CD4-positive, CD25-positive, alpha-beta regulatory T cell (primary cell): ENCODE measurements at places on chromosomes 5 and 9.

- DNase-seq, result no peak
These were observed 40.1 kb upstream of the TARS1 start for GRCh38 chr5:33400675-33401074.

DNA sequence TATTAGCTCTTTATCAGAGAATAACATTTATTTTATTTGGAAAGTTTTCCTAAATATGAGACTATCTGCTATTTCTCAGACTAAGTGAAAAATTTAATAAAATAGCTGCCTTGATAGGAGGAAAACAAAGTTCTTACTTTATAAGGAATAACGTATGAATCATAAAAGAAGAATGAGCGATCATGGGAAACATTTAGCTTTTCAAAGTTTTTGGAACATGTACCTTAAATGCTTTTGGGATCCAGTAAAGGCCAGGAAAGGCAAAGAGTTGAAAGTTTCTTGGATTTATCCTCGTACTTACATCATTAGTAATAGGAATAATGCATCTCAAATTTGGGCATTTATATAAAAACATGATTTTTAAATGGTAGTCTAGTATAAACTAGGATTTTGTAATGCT, 19.4 kb downstream of the OGN start:
- no peak for DNase-seq

DNA sequence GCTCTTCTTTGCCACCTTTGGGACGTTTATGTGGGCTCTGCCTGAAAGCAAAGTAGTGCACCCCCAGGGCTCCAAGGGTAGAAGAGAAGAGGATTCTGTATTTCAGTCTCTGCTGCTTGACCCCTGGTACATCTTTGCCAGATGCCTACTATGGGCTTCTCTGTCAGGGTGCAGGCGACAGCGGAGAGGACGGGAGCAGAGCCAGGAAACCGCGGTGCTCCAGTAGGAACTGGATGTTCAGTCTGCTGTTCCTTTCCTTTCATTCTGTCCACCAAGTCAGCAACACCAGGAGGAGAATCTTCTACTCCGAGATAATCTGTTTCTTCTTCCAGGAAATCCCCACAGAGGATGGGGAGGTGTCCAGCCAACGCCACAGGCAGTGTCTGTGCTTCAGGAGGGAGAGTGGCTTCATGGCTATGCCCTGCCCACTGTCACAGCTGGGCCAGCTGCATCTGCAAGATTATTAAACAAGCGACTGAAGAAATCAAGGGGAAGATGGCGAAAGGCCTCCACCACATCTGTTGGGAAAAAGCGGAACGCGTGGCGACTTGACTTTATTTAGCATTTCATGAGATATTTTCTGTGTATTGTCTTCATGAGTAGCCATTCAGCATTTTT, 398.3 kb downstream of the IRX1 start:
- DNase-seq, result no peak

DNA sequence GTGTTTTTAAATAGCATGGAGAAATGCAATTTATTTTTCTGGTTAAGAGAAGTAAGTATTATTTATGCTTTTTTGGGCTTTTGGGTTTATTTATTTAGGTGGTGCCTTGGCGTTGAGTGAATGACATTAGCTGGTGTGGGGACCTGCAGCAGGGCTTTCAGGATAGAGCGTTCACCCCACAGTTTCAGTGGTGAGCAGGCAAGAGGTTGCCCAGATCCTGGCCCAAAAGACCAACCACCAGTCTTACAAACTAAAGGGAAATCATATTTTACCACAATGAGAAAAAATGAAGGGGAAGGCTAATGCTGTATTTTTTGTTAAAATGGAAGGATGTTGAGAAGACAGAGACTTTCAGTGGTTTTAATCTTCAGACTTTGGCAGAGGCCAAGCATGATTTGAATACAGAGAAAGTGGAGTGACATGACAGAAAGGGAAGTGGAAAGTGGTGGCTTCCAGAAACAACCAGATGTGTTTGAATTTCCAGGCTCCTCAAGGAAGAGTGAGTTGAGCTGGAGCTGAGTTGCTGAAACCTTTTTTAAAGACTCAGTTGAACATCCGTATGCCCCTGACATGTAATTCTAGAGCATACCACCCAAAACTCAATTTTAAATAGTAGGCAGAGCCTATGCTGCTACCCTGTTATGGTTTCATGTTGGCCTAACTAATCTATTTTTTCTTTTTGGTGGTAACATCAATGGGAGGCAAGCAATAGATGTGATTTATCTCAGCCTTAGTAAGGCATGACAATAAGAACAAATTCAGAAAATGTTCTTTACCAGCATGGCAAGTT, 94.8 kb downstream of the AOPEP start:
- DNase-seq, result no peak

GRCh38 chr5:88483964-88484672, 215.5 kb upstream of the TMEM161B start:
- no peak for DNase-seq

DNA sequence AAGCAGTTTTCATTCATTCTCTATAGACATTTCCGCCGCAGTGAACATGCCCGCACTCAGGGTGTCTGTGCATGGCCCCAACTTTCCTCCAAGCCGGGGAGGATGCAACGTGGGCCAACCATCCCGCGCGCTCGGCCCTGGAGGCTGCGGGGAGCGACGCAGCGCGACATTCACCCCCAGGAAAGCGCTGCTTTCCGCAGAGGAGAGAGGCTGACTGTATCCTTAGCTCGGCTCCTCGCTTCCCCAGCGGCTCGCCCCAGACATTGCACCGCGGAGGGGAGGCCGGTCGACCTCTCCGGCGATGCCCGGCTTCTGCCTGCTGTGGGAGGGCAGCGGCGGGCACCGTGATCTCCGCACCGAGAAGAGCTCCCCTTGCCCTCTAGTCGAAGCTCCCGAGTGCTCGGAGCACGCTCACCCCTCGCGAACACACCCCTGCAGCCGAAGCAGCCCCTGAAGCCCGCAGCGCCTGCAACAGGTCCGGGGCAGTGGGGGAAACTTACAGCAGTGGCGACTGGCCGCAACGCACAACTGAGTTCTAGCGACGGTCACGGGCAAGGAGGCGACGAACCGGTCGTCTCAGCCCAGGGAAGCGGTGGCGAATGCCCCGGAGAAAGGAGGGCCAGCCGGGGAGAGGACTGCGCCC, 600 bp downstream of the ENC1 start:
- no peak for DNase-seq

- DNase-seq, result no peak
These were observed 3.5 kb upstream of the ACTBL2 start for GRCh38 chr5:57486027-57486602.

DNA sequence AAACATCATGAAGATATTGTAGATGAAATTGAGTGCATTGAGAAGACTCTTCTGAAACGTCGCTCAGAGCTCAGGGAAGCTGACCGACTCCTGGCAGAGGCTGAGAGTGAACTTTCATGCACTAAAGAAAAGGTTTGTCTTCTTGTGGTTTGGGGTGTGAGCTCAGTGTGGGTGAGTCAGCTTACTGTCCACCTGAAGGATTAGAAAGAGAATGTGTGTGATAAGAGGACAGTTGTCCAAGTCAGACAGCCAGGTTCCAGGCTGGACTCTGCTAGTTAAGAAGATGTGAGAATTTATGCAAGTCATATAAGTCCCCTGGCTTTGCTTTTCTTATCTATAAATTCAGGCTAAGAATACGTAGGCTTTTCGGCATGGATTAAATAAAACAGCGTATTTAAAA, 46.9 kb downstream of the RAB14 start:
- no peak for DNase-seq

GRCh38 chr5:145598983-145599382, 236.2 kb downstream of the PRELID2 start:
- no peak for DNase-seq

GRCh38 chr5:37576552-37576951, 197.4 kb downstream of the WDR70 start:
- no peak for DNase-seq

DNA sequence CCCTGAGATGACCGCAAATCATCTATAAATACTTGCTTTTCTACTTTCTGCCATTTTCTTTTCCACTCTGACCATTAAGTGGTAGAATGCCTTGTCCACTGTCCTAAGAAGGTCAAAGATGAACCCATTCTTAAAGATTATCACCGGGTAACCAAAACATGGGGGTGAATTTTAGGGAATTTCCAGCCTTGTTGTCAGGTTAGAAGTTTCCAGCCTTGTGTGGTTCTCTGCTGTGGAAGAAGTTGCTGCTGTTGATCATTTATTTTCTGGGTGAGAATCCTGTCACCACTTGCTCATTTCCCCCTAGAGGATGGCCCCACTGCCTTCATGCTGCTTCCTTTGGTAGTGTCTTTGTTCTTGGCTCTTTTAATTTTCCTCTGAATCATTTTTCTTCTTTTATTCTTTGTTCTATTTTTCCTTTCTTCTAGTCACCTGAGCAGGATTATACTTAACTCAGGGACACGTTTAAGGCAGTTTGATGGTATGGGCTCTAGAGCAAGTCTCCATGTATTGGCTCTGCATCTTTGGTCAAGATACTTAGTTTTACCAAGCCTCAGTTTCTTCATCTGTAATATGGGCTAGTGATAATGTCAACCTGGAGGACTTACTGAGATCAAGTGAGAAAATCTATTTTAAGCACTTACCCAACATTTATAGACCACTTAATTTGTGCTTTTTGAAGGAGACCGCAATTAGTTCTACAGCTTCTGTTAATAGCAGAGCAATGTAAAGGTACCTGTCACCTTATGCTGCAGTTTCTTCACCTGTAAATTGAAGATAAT, 266.2 kb downstream of the ARHGAP26 start:
- DNase-seq, result no peak

- no peak for DNase-seq
These were observed 275.2 kb upstream of the PCSK5 start for GRCh38 chr9:75615284-75615683.

GRCh38 chr9:27939186-27939585, 365.9 kb upstream of the C9orf72 start:
- DNase-seq, result no peak

- no peak for DNase-seq
These were observed 452.0 kb upstream of the DMAC1 start for GRCh38 chr9:8251566-8251965.

GRCh38 chr5:36462295-36463021, 143.9 kb upstream of the SLC1A3 start:
- no peak for DNase-seq

GRCh38 chr5:167634432-167634831, 657.0 kb upstream of the WWC1 start:
- no peak for DNase-seq

GRCh38 chr9:93020771-93021670, 37.5 kb upstream of the SUSD3 start:
- DNase-seq, result no peak

DNA sequence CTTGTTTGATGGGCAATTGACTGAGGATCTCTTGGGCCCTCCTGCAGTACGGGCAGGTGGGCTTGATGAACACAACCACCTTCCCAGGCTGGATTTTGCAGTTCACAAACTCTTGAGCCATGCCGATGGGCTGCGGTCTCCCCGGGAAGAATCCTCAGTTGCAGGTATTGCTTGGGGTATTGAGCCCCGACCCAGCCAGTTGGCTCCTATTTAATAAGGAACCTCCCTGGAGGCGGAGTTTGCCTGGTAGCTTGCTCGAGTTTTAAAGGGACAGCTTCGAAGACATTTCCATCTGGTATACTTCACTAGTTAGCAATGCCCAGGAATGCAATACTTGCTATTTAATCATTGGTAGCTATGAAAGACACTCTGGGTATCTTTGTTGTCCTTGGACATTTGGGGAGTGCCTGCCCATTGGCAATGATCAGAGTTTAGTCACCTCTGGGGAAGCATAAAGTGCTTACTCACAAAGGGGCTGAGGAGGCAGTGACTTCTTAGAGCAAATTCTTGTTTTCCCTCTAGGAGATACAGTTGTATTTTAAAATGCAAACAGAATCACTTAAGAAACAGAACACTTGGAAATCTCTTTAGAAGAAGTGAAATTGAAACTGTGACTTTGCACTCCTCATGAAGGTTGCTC, at the start of gene GLRX:
TSS of gene GLRX (minus strand) at position 185 of the 640 bp plus-strand sequence. CDS start at position 121, 64 bp downstream.
- DNase-seq, result peak; percentile 63

- no peak for DNase-seq
These were observed 121.4 kb downstream of the MED10 start for GRCh38 chr5:6256901-6257300.

DNA sequence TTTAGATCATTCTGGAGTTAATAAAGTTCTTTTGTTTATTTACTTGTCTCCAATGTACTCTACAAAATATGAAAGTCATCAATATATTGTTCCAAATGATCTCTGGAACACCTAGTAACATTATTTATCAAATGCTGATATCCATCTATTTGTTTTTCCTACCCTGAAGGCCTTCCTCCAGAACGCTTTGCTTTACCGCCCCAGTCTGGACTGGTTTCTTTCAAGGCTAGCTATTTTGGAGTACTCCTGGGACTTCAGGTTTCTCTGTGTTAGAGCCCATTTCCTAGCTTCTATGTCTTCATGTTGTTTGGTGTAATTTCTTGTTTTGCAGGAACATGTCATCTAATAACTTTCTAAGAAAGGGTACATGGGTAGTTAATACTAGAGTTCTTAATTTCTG, 9.6 kb downstream of the HCN1 start:
- no peak for DNase-seq

DNA sequence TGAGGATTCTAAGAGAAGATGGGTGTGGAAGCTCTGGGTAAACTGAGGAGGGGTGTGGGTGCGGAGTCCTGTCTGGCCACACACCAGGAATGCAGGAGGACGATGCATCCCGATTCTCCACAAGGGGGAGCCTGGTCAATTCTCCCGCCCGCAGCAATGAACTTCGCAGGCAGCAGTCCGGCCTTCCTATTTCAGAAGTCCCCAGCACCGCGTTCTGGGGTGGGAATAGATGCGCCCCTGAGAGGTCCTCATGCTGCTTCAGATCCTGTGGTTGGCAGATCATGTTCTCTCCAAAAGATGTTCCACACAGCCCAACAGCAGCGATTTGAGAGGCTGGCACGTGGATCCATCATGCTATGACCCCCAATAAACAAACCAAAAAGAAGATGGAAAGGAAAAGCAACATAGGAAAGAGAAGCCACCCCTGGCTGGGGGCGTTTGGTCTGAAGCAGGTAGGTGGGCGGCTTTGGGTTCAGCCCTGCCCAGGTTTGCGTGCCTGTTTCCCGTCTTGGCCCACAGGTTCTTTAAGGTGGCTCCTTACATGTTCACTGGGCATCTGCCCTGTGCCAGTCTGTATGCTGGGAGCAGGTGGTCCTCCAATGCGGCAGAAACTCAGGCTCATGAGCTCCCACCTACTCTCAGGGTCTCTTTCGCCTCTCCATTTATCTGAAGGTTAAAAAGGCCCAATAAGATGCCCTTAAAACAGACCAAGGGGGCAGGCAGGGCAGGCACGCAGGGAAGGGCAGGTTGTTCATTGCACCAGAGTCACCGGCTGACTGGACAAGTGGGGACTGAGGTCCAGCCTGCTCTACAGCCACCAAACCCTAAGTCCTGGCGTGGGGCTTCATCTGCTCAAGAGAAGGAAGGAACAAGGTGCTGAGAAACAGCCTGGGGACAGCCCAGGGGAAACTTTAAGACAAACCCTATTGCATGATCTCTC, 171.6 kb downstream of the PAX5 start:
- no peak for DNase-seq

GRCh38 chr5:93294996-93295395, 286.0 kb downstream of the NR2F1-AS1 start:
- no peak for DNase-seq
